HFFc6 (cell line): ENCODE measurements at places on chromosomes 1 and 21.

- peaks cover 62% of the 10 kb centered on the region for H3K4me1 ChIP-seq
- H3K27me3 ChIP-seq = no peaks in the 10 kb centered on the region; the same call in 1 of the 2 replicates
- peaks cover 12% of the 10 kb centered on the region for H3K36me3 ChIP-seq
- no peak overlapping the region for H3K4me3 ChIP-seq
- H3K27ac ChIP-seq = no peak overlapping the region
Observed at GRCh38 chr1:58911841-58912499, 128.1 kb upstream of the JUN start.

GRCh38 chr1:182386980-182387379, 4.6 kb downstream of the GLUL start:
- H3K27me3 ChIP-seq = no peaks in the 10 kb centered on the region
- no peak overlapping the region for H3K27ac ChIP-seq
- peaks cover 67% of the 10 kb centered on the region for H3K36me3 ChIP-seq
- peaks cover 20% of the 10 kb centered on the region for H3K4me1 ChIP-seq
- H3K4me3 ChIP-seq = no peak overlapping the region

DNA sequence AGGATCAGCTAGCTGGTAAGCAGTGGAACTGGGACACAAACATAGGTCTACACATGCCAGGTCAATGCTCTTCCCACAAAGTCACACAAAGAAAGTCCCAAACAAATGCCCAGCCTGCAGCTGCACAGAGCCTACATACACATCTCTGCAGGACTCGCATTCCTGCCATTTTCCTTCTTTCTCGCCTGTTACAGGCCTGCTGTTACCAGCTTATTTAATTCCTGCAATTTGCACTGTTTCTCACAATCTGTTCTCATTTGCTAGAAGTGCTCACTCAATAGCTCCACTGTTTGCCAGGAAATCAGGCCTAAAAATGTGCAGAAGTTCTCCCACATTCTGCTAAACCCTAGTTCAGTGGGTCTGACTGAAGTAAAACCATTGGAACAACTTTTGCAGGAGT, 362.6 kb upstream of the C1orf87 start:
- no peaks in the 10 kb centered on the region for H3K4me1 ChIP-seq
- H3K4me3 ChIP-seq = no peak overlapping the region
- H3K27me3 ChIP-seq = no peaks in the 10 kb centered on the region
- H3K27ac ChIP-seq = no peak overlapping the region
- peaks cover 6% of the 10 kb centered on the region; the same call in 1 of the 2 replicates for H3K36me3 ChIP-seq

DNA sequence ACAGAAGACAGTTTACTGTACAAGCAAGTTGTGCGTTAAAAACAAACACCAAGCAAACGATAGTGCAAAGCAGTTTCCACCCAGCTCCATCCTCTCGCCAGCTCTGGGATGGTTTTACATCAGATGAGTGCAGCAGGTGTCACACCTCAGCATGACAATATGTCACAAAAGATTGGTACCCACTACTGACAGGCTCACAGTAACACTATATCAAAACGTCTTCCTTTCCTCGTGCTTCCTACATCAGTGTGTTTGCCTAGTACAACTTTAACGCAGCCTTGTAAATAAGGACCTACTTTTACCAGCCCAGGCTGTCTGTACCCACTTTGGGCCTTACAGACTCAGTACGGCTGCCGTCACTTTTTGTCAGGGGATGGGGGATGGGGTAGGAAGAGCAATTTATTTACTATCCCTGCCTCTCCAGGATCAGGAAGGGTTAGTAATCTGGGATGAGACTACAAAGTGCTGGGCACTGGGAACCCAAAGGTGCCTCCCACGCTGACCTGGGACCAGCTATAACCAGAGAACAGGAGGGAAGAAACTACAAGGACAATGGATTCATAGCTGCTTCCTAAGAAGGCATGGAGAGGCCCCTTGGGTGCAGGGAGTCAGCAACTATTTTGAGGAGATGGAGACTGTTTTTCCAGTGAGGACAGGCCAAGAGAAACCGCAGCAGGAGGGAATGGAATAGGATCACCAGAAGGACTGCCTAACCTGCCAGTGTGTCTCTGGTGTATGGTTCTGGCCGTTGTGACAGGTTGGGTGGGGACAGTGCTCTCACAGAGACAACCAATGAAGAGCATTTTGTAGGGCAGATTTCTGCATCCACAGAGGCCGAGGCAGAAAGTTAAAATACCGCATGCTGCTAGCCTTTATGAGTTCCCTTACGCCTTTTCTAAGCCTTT, 30.2 kb downstream of the RUNX3 start:
- no peaks in the 10 kb centered on the region for H3K4me1 ChIP-seq
- no peaks in the 10 kb centered on the region for H3K36me3 ChIP-seq
- peaks cover 14% of the 10 kb centered on the region for H3K27me3 ChIP-seq
- H3K4me3 ChIP-seq = no peak overlapping the region

GRCh38 chr1:2645143-2645542, 12.3 kb upstream of the MMEL1 start:
- no peaks in the 10 kb centered on the region for H3K4me1 ChIP-seq
- peaks cover 13% of the 10 kb centered on the region for H3K36me3 ChIP-seq
- H3K27me3 ChIP-seq = peaks cover 1% of the 10 kb centered on the region
- H3K27ac ChIP-seq = no peak overlapping the region
- no peak for DNase-seq
- H3K4me3 ChIP-seq = no peak overlapping the region

- no peak overlapping the region for H3K27ac ChIP-seq
- no peaks in the 10 kb centered on the region for H3K4me1 ChIP-seq
Observed at GRCh38 chr1:157348538-157349480, 203.5 kb downstream of the FCRL5 start.

DNA sequence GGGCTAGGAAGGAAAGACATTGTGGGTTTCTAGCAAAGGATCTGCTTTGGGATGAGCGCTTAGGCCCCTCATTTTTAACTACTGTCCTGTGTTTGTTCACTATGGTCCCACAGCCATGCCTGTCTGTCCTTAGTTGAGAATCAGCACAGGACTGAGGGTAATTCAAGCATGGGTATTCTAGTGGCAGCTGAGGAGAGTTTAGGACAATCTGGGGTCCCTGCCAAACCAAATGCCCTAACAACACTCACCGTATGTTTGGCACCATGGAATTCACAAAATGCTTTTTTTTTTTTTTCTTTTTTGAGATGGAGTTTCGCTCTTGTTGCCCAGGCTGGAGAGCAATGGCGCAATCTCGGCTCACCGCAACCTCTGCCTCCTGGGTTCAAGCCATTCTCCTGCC, 10.4 kb downstream of the ARHGEF11 start:
- no peaks in the 10 kb centered on the region; the same call in 1 of the 2 replicates for H3K36me3 ChIP-seq
- H3K4me3 ChIP-seq = no peak overlapping the region
- DNase-seq = no peak
- peaks cover 26% of the 10 kb centered on the region for H3K4me1 ChIP-seq

DNA sequence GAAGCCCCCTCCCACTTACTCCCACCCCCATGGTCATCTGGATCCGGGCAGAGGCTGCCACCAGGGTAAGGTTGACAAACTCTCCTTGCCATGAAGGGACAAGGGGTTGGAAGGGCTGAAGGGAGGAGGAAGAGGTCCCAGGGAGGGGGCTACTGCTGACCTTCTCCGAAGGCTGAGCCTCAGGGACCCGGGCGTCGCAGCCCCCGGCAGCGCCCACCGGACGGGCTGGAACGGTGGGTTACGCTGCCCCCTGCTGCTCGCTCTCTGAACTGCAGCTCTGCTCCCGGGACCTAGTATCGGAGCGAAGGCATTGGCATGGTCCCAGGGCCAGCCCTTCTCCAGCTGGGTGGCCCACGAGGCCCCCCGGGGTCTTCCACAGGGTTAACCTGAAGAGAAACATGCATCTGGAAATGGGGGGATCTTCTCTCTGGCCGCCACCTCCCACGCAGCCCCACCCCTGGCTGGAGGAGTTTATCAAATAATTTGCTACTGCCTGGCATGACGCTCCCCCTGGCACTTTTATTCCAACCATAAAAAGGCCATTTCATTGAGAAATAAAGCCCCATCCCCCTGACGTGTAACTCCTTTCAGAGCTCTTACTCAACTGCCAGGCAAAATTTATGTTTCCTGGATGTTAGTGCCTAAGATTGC, 70.4 kb upstream of the TARDBP start:
- H3K27me3 ChIP-seq = peaks cover 45% of the 10 kb centered on the region
- H3K36me3 ChIP-seq = no peaks in the 10 kb centered on the region
- H3K27ac ChIP-seq = no peak overlapping the region
- H3K4me1 ChIP-seq = peaks cover 17% of the 10 kb centered on the region
- no peak overlapping the region for H3K4me3 ChIP-seq

- peak overlapping the region; percentile 50 for H3K27ac ChIP-seq
- H3K4me1 ChIP-seq = peaks cover 49% of the 10 kb centered on the region
- peak overlapping the region; percentile 96 for H3K4me3 ChIP-seq
Observed at GRCh38 chr1:63775418-63776127, 1.8 kb downstream of the ROR1 start.

- peak overlapping the region; percentile 64 for H3K4me3 ChIP-seq
- H3K27ac ChIP-seq = peak overlapping the region; percentile 86
- H3K4me1 ChIP-seq = peaks cover 74% of the 10 kb centered on the region
- H3K27me3 ChIP-seq = peaks cover 5% of the 10 kb centered on the region
Observed at GRCh38 chr1:53110370-53111072, 31.9 kb downstream of the SLC1A7 start.

DNA sequence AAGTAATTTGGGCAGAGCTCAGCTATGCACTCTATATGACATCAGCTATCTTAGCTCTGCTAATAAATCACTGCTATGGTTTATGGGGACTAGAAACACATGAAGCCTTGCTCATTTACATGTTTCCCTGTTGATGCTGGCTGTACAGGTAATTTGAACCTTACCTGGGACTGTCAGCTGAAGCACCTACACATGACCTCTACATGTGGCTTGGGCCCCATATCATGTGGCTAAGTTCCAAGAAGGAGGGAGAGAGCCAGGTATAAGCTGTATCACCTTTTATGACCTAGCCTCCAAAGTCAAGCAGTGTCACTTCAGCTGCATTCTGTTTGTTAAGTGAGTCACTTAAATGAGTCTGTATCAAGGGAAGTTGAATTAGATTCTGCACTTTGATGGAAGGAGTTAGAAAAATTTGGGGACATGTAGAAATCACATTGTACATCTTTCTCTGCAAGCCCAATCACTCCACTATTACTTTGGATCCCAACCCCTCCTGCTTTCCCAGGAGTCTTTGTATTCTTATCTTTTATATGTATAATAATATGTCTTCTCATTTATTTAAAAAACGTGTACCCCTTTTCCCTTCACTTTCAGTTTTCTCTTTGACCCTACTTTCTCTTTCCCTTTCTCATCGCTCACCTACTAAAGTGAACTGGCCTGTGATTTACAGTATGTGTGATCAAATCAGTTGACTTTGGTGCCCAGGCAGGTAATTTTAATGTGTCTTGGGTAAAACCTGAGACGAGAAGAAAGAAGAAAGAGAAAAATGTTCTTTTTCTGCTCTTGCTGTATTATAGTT, 53.4 kb upstream of the PRKACB start:
- no peak overlapping the region for H3K4me3 ChIP-seq
- H3K4me1 ChIP-seq = peaks cover 42% of the 10 kb centered on the region
- DNase-seq = no peak
- no peaks in the 10 kb centered on the region; the same call in 1 of the 2 replicates for H3K27me3 ChIP-seq
- no peak overlapping the region for H3K27ac ChIP-seq

- DNase-seq = no peak
- H3K27ac ChIP-seq = peak overlapping the region; percentile 10; the same call in 1 of the 2 replicates
- no peak overlapping the region for H3K4me3 ChIP-seq
Observed at GRCh38 chr21:46253610-46254124, 25.1 kb upstream of the LSS start.

GRCh38 chr21:41597811-41598231, 89.9 kb upstream of the TMPRSS2 start:
- H3K4me1 ChIP-seq = peaks cover 10% of the 10 kb centered on the region
- H3K27ac ChIP-seq = no peak overlapping the region
- H3K27me3 ChIP-seq = peaks cover 16% of the 10 kb centered on the region
- DNase-seq = no peak
- H3K36me3 ChIP-seq = no peaks in the 10 kb centered on the region
